HAP-1 (cell line): ENCODE measurements at places on chromosomes 3 and 15.

- no peak for DNase-seq
Observed at GRCh38 chr3:24156466-24156865, 211.4 kb downstream of the NR1D2 start.

DNA sequence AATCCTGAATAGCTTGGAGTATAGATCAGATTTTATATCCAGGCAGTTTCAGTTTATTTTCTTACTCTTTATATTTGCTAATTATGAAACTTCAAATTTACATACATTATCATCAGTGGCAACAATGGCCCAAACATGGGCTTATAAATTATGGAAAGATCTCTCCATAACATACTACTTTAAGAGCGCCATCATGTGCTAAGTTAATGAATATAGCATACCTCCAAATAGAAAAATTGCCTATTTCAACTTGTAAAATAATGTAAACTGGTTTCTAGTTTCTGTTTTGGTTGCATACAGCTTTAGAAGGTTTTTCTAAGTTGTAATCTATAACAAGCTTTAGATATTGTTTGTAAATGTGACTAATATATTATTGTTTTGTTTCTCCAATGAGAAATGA, 531.3 kb upstream of the UBE2E2 start:
- no peak for DNase-seq

DNA sequence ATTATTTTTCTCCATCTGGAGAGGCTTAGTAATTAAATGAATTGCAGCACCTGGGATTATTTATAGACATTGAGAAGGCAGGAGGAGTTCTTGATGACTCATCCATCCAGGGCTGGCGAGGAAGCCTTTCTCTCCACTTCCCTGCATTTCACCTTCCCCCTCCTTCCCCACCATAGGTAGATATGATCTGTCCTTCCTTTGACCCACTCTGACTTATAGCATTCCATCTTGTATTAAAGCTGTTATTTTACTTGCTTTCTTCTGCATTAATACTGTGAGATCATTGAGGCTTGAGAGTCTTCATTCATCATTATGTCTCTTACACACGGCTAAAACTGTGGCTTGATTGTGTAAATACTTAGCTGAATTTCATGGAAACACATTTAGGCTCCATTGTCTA, 288.8 kb downstream of the FEZF2 start:
- DNase-seq: no peak

GRCh38 chr3:194928831-194929577, 243.3 kb downstream of the FAM43A start:
- no peak for DNase-seq

DNA sequence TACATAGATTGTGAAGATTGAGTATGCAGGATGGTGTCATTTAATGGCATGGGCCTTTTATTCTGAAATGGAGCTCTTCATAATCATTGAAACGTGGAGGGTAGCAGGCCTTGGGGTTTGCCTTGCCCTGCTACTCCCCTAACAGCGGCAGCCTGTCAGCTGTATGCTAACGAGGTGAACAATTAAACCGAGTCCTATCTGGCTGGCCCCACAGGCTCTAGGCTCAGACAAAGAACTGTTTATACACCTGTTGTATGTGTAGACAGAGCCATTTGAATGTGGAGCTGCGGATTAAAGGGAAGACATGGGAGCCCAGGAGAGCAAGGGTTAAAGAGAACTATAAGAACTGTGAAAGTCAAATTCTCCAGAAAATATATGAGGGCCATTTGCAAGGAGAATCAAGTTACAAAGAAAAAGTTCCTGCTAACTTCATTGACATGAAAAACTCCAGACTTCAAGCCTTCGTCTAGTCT, 116.7 kb upstream of the CGNL1 start:
- peak; percentile 86 for DNase-seq
